Fibroblast of lung (primary cell): ENCODE measurements at places on chromosomes 4 and X. TPM values are rescaled to one million over a fixed set of nuclear protein-coding genes. Genes with fewer than 3 reads are reported as not detected.

Gene HPSE
- total RNA-seq: 0.17 and 0.26 TPM in 2 replicates

Gene TBC1D8B
- total RNA-seq: 5.4 and 9.1 TPM in 2 replicates

Gene CLDN34
- not detected in 2 replicates for total RNA-seq

GRCh38 chr4:3288571-3289094, 4.2 kb upstream of the RGS12 start:
- no peak overlapping the region for H3K27ac ChIP-seq
- H3K36me3 ChIP-seq: no peaks in the 10 kb centered on the region
- no peak overlapping the region for H3K4me3 ChIP-seq
- peaks cover 5% of the 10 kb centered on the region for H3K4me1 ChIP-seq

Gene NRK
- 0.50 and 0.77 TPM in 2 replicates for total RNA-seq

DNA sequence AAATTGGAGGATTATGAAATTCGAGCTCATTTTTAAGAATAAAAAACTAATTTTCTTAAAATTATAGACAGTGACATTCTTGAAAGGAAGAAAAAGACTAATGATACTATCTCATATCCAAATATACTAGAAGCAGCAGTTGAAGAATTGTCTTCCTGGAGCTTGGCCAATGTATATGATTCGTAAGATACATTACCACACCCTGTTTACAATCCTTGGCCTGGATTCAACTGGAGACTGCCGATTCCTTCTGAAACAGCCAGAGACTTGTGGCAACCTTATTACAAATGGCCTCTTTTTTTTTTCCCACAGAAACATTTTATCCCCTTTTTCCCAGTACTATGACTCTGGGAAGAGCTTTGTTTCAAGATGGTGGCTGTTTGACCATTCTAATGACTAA, 571.2 kb upstream of the FAT1 start:
- peak; percentile 3 for DNase-seq
- H3K36me3 ChIP-seq: no peaks in the 10 kb centered on the region
- H3K27ac ChIP-seq: no peak overlapping the region
- H3K4me3 ChIP-seq: no peak overlapping the region
- H3K4me1 ChIP-seq: no peaks in the 10 kb centered on the region
